Peyer's patch (tissue), 4 donors: ENCODE measurements at places on chromosomes 3 and 15. TPM values are rescaled to one million over a fixed set of nuclear protein-coding genes. Genes with fewer than 3 reads are reported as not detected.

LOXL1 gene
- total RNA-seq = 1.8 TPM

SLC2A2 gene
- 107 TPM for total RNA-seq

DNA sequence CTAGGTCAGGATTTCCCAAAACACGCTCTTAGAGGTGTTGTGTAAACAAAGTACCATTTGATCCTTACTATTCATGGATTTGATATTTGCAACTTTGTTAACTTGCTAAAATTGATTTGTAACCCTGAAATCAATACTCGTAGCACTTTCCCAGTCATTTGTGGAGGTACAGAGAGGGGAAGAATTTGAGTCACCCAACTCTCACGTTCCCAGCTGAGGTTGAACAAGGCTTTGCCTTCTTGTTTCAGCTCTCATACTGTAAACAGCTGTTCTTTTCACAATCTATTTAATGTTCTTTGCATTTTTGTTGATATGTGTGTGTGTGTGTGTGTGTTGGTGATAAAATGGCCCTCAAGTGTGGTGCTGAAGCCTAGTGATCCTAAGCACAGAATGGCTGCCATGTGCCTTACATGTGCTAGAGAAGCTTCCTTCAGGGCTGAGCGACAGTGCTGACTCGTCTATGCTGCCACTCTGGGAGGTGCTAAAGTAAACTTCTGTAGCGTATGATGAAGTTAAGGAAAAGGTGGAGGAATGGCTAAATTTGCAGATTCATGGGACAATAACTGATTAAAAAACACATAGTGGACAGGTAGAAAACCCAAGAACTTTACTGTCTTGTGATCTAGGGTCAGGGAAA, 173.2 kb downstream of the APBA2 start:
- DNase-seq = no peak

DNA sequence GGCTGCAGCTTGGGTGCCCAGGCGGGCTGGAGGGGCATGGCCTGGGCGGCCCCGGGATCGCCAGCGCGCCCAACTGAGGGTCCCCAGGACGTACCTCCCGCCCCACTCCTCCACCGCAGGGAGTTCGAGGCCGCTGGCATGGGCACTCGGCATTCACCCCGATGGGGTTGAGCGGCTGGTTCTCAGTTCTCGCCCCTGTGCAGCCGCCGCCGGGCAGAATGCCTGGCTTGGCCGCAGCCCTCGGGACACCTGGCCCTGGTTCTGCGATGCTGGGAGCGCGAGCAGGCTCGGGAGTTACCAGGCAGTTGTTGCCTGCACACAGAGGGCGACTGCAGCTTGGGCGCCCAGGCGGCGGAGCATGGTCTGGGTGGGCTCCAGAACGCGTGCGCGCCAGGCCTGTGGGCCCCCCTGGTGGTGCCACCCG, 121.4 kb downstream of the LMLN start:
- DNase-seq = no peak

TLNRD1 gene
- total RNA-seq = 15.4 TPM

DNA sequence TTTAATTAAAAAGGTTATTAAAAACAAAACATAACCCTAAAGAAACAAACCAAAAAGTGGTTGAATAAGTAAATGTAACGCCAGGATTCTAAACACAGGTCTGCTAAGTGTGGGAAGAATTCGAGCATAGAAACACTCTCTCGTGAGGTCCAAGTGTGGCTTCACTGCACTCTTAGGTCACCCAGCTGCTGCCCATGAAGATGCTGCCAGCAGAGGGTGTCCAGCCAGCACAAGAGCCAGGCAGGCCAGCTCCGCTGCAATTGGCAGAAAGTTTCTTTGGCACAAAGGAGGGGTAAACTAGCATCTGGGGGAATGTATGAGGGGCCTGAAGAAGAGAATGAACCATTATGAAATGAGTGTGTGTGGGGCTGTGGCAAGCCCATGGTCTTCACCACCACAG, 215.7 kb upstream of the FEZF2 start:
- no peak for DNase-seq
